ENCODE measurements at places on chromosomes 3 and 15.
A peak's percentile ranks its signal among the peaks of the same experiment; 100 is the strongest.

GRCh38 chr3:104291437-104291851, 1075.3 kb upstream of the ALCAM start:
- no peak for DNase-seq

- no peak for DNase-seq
Measured at GRCh38 chr3:139325551-139325950, 18.3 kb upstream of the MRPS22 start.

DNA sequence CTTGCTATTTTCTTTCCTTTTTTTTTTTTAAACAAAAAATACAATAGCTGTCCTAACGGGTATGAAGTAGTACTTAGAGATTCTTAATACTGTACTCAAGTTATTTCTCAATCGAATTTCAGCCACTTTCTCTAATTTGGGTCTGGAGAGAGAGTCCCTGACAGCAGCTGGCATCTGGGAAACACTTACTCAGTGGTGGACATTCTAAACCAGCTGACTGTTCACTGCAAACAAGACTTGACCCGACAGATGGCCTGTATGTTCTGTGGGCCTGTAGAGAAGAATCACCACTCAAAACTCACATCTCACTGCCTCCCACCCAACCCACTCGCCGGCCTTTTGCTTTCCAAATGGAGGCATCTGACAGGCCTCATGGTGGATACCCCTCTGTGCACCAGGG, 199.6 kb downstream of the ATP10A start:
- DNase-seq, result no peak

GRCh38 chr3:177318559-177318958, 121.3 kb upstream of the TBL1XR1 start:
- DNase-seq, result no peak

DNA sequence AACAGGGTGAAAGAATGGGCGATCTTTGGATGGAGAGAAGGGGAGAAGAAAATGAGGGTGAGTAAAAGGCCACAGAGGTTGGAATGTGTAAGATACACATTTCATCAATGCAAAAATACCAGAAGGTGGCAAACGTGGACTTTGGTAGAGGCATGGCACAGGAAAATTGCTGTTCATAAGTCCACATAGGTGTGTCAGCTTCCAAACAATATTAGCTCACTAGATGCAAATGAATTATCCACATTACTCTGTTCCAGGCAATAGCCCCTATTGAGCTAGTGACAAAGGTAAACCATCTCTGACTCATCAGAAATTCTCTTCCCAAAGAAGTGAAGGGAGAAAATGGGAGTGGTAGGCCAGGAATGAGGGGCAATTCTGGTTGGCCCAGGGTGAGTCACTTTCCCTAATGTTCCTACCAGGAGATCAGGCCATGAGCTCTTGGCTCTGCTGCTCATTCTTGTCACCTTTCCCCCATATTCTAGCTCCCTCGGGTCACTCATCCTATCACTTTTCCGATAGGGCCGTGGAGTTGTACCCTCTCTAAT, 19.9 kb downstream of the ACKR2 start:
- no peak for DNase-seq

DNA sequence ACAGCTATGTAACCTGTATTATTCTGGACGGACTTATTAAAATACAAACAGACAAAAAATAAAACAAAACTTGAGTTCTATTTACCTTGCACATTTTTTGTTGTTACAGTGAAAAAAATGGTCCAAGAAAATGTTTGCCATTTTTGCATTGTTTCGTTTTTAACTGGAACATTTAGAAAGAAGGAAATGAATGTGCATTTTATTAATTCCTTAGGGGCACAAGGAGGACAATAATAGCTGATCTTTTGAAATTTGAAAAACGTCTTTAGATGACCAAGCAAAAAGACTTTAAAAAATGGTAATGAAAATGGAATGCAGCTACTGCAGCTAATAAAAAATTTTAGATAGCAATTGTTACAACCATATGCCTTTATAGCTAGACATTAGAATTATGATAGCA, 17.1 kb downstream of the LMOD3 start:
- no peak for DNase-seq

GRCh38 chr3:125192190-125193035, 20.1 kb downstream of the SLC12A8 start:
- no peak for DNase-seq

GRCh38 chr3:95750097-95750496, 1064.3 kb upstream of the EPHA6 start:
- DNase-seq, result no peak

GRCh38 chr15:66877477-66878271, 175.6 kb downstream of the SMAD6 start:
- DNase-seq, result no peak

- no peak for DNase-seq
Measured at GRCh38 chr15:67035886-67036285, 29.5 kb upstream of the SMAD3 start.

DNA sequence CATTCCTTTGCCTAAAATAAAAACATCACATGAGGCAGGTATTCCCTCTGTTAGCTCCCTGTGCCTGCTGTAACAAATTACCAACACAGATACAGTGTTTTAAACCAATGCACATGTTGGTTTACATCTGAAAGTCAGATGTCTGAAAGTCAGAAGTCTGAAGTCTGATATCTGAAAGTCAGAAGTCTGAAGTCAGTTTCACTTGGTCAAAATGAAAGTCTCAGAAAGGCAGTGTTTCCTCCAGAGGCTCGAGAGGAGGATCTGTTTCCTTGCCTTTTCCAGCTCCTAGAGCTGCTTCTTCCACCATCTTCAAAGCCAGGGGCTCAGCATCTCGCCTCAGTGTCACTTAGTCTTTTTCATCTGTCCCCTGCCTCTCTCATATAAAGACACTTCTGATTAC, 22.0 kb downstream of the SST start:
- no peak for DNase-seq

DNA sequence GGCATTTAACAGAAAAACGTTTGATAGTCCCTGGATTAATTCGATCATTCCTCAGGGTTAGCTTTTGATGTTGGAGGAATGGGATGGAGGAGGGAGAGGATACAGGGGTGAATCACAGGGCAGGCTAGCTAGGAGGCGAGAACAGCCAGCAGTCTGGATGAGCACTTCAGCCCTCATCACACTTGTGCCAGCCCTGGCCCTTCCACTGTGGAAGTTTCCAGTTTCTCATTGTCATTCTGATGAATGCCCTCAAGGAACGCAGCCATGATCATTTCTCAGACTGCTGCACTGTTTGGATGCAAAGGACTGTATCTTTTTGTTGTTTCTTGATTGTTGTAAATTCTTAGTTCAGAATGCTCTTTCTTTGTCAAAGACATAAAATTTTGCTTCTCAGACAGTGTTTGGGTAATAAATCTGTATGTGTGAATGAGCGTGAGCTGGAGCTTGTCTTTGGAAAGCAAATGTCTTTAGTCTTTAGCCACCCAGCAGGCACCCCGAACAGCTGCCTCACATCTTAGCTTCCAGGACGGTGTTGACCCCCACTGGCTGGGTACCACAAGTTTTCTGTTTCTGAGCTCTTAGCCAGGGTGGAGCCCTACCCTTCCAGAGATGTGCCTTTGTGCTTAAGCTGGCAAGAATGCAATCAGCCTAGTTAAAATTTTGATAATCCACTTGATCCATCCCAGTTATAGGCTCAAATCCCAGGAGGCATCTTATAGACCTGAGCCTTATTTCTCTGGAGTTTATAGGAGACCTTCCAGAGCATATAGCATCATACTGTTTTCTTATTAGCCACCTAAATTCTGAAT, 121.1 kb downstream of the PDCD6IP start:
- DNase-seq, result no peak

- no peak for DNase-seq
Measured at GRCh38 chr3:170523248-170523647, 62.6 kb downstream of the SLC7A14 start.

- DNase-seq, result no peak
Measured at GRCh38 chr3:992871-993270, 100.0 kb upstream of the CNTN6 start.

- no peak for DNase-seq
Measured at GRCh38 chr3:37256447-37256846, 82.1 kb upstream of the LRRFIP2 start.

- no peak for DNase-seq
Measured at GRCh38 chr15:70748281-70748747, 15.0 kb downstream of the UACA start.

DNA sequence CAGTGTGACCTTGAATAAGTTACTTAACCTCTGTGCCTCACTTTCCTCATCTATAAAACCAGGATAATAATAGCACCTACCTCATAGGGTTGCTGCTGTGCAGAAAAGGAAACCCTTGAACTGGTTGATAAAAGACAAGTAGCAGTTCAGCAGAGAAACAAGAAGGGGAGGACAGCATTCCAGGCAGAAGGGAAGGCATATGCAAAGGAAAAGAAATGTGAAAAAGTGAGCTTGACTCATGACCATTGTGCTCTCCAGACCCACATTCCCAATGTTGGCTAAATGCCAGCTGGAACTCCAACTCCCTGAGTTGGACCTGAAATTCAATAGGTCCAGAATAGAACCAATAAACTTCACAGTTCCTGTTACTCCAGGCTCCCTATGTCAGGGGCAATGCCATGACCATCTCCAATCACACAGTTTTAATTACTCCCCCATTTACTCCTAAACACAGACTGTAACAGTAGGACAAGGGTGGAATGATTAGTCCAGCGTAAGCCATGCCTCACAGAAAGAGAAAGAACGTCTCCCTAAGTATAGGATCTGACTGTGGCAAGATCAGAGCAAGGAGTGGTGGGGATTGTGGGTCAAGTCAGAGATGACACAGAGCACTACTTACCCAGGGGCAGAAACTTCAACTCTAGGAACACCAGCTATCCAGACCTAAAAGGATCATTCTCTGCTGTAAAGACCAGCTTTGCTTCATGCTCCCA, 26.9 kb downstream of the PRKAR2A start:
- no peak for DNase-seq

DNA sequence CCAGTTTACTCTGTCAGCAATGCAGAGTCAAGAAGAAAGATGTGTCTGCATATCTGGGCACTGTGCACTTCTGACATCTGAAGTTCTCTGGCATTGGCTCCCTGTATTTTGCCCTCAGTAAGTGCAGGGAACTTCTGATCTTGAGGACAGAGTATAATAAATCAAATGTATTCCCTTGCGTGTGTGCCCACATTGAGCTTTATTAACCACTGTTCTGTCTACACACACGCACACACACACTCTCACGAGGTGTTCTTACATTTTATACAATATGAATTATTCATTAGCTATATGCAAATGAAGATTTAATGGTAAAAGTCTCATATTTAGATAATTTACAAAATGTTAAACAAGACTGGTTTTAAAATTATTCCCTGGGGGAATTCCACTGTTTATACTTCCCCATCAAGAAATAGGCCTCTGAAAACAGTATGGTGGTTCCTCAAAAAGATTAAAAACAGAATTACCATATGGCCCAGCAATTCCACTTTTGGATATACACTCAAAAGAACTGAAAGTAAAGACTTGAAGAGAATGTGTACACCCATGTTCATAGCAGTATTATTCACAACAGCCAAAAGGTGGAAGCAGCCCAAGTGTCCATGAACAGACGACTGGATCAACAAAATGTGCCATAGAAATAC, 24.6 kb upstream of the ANPEP start:
- DNase-seq, result no peak

- no peak for DNase-seq
Measured at GRCh38 chr3:14352002-14352627, 50.3 kb upstream of the SLC6A6 start.

- DNase-seq, result no peak
Measured at GRCh38 chr3:110955301-110955880, 116.2 kb upstream of the NECTIN3 start.

GRCh38 chr15:69647142-69647513, 194.5 kb downstream of the RPLP1 start:
- DNase-seq, result no peak

DNA sequence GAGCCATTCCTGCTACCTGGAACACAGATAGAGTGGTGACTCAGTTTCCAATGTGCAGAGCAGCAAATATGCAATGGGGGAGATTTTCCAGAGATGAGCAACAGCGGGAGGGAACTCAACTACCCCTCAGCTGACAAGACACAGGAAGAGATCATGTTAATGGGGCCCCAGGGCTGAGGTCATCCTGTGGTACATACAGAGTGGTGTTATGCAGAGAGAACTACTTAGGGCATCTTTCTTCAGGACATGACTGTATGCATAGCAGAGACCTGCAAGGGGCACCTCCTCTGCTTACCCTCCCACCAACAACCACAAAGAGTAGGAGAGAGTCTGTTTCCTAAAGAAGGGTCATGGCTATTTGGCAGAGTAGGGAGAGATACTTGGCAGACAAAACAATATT, 6.8 kb upstream of the TBC1D5 start:
- no peak for DNase-seq

GRCh38 chr3:111252779-111253178, 181.2 kb downstream of the NECTIN3 start:
- DNase-seq, result no peak

- DNase-seq, result peak; percentile 21
Measured at GRCh38 chr3:188319569-188319968, 165.6 kb downstream of the LPP start.

DNA sequence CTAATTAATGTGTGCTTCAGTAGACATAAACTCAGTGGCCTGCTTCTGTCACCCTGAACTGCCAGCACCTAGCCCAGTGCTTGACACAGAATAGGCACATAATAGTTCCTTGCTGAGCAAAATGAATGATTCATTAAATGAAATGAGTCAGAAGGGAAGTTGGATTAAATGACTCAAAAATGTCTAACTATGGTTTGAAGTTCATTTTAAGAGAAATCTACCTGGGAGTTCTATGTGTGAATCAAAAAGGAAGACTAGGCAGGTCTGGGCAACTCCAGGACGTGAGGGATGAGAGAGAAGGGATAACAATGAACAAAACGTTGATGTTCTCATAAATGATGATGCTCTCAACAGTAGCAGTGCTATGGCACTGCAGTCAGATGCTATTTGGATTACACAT, 175.0 kb downstream of the CFAP20DC start:
- DNase-seq, result no peak

- DNase-seq, result no peak
Measured at GRCh38 chr3:142588703-142589102, 7.5 kb upstream of the PLS1 start.

DNA sequence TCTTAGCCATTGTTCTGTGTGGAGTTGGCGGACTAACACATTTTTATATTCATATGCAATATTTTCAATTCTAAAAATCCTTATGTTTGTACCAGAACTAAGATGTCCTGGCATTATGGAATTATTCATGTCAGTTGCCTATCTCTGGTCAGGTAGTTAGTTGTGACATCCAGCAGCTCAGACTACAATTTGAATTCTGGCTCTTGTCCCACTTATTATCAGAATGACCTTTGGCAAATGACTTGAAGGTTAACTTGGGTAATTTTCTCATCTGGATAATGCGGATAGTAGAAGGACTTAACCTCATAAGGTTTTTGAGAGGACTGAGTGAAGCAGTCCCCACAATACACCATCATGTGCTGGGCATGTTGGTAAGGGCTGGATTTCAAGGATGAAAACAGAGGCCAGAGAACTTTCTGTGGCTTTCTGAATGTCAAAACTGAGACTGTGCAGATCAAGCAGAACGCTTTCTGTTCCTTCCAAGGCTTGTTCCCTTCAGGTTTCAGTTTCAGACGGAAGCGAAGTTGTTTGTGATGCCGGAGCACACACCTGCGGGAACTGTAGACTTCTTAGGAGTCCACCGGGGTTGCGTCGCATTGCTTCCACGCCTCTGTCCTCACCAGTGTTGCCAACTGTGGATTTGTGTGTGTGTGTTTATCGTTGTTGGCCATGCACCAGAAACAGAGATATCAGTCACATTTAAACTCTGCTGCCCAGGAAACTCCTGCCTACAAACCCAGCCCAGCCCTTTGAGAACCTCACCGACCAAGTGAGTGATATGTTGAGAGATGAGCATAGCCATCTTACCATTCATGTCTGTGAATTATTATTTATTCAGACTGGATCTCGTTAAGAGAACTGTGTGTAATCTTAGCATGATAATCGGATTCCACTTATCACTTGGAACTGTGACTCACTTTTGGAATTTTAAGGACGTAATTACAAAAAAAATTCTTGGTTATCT, 76.0 kb downstream of the PTPRG start:
- no peak for DNase-seq

Measured in osteoblast (primary cell).